AG10803 (cell line): ENCODE measurements at places on chromosomes 7 and 10.
A peak's percentile ranks its signal among the peaks of the same experiment; 100 is the strongest.

DNA sequence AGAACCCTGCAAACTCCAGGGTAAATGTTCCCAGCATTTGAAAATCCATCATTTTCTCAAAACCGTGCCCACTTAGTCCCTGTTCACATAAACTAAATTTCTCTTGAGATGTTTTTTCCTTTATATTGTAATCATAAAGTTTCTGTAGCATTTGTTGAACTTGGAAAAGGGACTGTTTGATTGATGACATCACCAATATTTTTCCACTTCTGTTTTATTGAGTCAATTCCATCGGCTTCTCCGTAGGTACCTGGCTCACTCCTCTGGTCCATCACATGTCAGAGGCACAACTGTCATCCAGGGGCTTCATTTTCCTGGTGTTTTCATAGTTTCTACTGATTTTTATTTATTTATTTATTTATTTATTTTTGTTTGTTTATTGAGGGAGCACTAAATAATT is 462.5 kb upstream of the PFKP start:
- no peak for DNase-seq

DNA sequence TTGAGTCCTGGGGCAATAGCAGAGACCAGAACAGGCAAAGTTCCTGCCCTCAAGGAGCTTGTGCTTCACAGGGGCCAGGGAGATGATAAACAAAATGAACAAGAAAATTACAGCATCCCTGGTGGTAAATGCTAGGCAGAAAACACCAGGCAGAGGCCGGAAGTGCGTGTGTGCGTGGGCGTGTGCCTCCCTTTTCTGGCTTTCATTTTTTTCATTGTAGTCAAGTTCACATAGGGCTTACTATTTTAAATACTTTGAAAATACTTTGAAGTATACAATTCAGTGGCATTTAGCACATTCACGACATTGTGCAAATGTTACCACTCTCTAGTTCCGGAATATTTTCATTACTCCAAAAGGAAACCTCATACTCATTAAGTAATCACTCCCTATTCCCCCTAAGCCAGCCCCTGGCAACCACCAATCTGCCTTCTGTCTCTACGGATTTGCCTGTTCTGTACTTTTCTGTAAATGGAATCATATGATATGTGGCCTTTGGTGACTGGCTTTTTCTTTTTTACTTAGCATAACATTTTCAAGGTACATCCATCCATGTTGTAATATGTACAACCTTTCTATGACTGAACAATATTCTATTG is 88.1 kb upstream of the PDCD4 start:
- DNase-seq, result peak; percentile 12

- DNase-seq, result no peak
Measured at GRCh38 chr10:93113042-93113441, 39.3 kb downstream of the CYP26A1 start.

DNA sequence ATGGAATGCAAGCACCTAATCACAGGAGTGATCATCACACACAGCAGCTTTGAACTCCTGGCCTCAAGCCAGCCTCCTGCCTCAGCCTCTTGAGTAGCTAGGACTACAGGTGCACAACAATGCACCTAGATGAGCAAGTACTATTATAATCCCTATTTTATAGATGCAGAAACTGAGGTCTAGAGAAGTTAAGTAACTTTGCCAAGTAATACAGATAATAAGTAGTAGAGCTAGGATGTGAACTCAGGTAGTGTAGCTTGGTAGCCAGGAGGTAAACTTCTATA is 33.7 kb downstream of the DNAJC12 start:
- DNase-seq, result no peak
